ENCODE measurements at places on chromosomes 6 and 20.

- DNase-seq, result no peak
These were observed 56.0 kb downstream of the NOL4L start for GRCh38 chr20:32528905-32529670.

DNA sequence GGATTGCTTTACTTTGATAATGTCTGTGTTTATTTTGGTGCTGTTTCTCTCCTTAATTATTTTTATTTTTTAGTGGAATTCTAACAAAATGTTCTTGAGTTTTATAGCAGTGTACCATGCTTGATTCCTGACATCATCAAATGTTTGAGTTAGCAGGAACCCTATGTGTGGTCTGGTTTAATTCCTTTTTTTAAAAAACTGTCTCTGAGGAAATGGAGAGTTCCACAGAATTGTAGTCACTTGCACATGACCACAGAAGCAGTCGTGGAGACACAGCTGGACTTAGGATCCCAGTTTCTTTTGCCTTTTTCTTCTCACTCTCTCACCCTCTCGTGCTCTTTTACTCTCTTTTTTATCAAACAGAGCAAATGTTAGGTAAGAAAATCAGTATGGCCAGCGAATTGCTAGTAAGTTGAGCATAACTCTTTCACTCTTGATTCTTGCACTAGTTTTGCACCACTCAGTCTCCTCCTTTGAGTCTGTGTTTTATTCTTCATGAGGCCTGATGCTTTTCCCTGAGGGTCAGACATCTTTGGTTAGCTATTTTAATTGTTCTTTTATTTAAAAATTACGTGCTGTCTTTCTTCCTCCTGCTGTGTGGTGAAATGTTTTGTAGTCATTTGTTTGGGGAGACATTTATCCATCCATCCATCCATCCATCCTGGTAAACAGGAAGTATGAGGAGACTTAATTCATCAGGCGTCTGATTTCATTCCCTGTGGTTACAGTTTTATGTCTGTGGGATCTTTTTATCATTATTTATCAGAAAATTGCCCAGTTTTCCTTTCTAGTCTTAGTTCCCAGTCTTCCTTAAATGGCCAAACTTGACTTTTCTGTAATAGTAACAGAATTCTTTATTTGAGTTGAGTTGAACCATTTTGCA is 83.0 kb downstream of the SCAF8 start:
- no peak for DNase-seq

- no peak for DNase-seq
These were observed 57.5 kb upstream of the BHLHE23 start for GRCh38 chr20:63064310-63064709.

DNA sequence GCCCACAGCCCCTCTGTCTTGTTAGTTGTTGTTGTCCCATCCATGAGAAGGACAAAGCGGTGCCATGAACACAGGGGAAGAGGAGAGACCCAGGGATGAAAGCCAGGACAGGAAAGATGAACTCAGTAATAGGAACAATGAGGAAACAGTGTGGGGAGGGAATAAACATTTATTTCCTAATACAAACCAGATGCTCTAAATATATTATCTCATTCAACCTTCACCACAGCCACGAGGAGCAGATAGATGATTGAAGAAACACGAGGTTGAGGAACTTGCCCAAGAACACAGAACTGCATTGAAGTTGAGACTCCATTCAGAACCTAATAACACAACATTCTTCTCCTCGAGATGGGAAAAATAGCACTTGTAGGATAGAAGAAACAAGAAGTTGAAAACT is 53.0 kb upstream of the AIG1 start:
- no peak for DNase-seq

- no peak for DNase-seq
These were observed 34.1 kb downstream of the TNXB start for GRCh38 chr6:32074996-32075532.

DNA sequence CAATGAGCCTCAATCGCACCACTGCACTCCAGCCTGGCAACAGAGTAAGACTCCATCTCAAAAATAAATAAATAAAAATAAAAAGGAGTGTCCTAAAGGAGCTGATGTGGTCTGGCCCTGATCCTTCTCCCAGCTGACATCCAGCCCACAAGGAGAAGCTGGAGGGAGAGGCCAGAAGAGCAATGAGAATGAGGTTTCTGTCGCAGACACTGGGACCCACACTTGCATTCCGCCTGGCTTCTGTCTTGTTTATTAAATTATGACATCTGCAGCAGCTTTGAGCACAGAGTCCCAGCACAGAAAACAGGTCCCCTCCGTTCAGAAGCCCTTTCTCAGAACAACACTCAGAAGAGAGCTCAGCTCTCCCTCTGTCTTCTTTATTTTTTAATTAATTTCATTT is 10.3 kb upstream of the E2F1 start:
- no peak for DNase-seq

DNA sequence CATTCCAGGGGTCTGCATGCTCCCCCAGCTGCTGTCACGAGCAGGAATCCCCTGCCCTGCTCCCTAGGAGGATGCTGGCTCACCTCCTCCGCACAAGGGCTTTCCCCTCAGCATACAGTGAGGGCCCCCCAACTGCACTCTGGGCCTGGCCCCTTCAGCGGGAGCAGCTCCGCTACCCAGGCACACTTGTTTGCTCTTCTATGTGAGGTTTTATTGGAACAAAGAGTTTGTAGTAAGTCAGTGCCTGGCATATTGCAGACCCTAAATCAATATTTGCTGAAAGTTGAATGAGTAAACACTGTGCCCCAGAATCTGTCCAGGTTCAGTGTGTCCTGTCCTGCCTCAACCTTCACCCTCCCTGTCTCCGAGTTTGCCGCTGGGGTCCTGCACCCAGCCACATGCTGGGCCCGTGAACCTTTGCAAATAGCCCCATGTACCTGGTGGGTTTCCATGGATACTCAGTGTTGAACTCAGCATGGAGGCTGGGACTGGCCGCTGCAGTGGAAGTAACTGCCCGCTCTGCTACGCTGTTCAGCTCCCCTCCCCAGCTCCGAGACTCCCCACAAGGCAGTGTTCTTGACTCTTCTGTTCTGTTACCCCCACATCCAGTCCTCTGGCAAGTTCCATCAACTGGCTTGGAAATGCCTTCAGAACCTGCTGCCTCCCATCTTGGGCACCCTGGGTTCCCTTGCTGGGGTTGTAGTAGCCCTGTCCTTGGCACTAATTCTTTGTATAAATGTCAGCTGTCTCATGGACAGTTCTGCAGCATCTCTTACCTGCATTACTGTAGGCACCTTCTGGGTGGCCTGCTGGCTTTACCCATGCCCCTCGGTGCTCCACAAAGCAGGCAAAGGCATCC is 15.7 kb downstream of the SLC22A1 start:
- no peak for DNase-seq

DNA sequence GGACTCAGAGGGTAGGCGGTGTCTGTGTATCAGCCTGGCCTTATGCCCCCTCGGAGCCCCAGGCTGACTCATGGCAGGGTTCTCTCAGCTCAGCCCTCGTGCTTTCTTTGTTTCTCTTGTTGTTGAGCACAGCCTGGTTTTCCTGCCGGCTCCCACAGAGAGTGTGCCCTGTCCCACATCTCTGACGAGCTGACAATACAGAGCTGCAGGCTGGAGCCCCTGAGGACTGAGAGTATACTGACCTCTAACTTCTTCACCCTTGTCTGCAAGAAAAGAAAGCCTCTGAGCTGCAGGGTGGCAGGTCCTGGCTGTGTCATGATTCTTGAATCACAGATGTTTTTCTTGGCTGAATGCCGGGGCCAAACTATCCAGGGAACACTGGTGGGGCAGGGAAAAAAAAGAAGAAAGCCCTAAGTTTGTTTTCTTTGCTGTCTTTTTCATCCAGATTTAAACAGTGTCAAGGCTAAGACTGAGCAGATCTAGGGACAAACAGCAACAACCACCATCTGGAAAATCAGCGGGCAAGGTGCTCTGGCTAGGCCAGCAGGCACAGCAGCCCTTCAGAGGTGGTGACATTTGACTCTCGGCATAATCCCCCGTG is 63.3 kb upstream of the ZNF133 start:
- DNase-seq, result no peak

DNA sequence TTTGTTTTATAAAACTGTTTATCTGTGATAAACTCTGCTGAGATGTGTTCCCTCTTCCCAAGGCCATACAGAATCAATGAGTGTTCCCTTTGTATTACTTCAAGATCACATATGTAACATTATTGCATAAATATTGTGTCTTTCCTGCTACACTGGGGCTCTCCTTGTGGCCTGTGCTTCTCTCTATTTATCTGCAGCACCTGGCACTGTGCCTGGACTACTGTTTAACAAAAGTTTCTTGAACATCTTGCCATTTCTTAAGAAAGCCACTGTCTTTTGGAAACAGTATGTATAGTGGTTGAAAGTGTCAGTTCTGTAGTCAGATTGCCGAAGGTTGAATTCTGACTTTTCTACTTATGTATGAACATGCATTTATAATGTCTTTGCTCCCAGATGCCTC is 169.0 kb upstream of the SCGN start:
- no peak for DNase-seq

GRCh38 chr6:88164061-88164460 is 2.1 kb downstream of the CNR1 start:
- DNase-seq, result no peak

DNA sequence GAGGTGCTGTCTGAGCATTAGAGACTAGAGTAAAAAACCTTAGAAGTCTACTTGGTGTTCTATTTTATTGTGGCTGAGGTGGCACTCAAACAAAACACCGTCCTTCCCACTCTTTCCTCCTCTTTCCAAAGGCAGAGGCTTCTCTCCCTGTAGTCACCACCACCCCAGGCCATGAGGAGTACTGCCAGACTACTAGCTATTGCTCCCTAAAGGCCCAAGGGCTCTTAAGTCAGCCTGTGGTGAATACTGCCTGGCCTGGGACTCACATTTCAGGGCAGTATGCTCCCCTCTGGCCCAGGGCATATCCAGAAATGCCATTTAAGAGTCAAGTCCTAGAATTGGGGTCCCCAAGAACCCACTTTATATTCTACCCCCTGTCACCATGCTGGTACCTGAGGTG is 309.7 kb upstream of the IMPG1 start:
- DNase-seq, result no peak

GRCh38 chr20:46723039-46723438 is 13.6 kb downstream of the SLC2A10 start:
- no peak for DNase-seq

GRCh38 chr20:14672066-14672465 is 334.7 kb upstream of the FLRT3 start:
- DNase-seq, result no peak
